Hypothalamus (tissue), 51 donors: ENCODE measurements at places on chromosomes 3 and 15.

DNA sequence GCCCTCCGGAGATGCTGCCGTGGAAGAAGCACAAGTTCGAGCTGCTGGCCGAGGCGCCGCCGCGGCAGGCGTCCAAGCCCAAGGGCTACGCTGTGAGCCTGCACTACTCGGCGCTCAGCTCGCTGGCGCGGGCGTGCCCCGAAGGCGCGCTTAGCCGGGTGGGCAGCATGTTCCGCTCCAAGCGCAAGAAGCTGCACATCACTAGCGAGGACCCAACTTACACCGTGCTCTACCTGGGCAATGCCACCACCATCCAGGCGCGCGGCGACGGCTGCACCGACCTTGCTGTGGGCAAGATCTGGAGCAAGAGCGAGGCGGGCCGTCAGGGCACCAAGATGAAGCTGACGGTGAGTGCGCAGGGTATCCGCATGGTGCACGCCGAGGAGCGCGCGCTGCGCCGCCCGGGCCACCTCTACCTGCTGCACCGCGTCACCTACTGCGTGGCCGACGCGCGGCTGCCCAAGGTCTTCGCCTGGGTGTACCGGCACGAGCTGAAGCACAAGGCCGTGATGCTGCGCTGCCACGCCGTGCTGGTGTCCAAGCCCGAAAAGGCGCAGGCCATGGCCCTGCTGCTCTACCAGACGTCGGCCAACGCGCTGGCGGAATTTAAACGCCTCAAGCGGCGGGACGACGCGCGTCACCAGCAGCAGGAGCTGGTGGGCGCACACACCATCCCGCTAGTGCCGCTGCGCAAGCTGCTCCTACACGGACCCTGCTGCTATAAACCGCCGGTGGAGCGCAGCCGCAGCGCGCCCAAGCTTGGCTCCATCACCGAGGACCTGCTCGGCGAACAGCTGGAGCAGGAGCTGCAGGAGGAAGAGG lies 1.3 kb downstream of the FAM43A start:
- peak; percentile 38 for DNase-seq

DNA sequence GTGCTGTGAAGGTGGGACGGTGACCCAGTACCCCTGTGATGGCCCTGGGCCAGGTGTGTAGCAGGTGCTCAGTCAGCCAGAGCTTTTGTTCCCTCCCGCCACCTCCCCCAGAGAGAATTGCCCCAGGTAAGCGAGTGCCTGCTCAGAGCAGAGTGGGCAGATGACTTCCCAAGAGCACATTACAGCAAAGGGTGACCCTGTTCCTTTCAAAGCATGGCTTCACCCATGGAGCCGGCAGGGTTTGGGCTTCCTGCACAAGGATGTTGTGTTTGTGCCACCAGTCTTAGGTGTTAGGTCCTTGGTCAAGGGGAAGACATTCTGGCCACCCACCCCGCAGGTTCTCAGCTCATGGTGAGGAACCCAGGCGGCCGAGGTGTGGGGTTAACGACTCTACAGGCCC lies 30.7 kb downstream of the SLC6A6 start:
- no peak for DNase-seq

DNA sequence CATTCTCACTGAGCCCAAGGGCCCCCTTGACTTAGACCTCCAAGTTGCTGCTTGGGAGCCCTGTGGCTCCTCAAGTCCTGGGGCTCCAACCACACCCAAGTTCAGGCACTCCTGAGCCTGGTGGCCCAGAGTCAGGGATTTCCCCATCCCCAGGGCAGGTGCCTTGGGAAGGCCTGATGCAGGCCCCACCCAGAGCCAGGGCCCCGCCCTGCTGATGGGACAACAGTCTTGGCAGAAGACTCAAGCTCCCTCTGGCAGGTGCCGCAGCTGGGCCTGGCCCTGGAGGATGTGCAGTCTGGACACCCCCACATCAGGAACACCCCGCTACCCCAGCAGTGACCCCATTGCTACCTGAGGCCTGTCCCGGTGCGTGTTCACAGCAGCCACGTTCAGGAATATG lies 17.7 kb upstream of the SHISA5 start:
- DNase-seq, result no peak

DNA sequence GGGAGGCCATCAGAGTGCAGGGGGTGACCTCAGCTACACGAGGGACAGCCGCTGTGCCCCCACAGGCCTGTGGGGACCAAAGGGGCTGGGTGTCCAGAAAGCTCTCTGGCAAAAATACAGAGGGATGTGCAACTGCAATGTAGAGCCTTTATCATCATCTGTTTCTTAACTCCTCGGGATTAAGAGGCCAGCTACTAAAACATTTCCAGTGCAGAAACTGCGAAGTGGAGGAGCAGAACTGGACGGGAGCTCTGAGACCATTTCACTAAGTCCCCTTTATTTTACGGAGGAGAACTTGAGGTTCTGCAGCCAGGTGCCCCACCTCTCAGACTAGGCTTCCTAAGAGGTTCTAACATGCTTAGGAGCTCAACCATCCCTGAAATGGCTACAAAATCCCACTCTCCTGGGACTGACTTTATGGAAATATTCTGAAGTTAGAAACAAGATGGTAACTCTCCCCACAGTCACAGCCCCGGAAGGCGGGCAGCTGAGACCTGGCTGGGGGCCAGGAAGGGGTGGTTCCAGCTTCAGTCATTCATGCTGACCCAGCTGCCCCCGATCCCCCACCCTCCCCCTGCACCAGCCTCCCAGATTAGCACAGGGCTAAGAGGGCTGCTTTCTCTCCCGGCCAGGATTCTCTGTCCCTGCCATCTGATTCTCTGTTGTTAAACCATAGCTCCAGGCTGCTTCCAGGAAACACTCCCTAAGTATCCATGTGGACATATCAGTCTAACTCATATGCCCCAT lies 40.3 kb downstream of the UMPS start:
- peak; percentile 46 for DNase-seq

- no peak for DNase-seq
Observed at GRCh38 chr3:32349184-32349583, 42.5 kb upstream of the CMTM7 start.

DNA sequence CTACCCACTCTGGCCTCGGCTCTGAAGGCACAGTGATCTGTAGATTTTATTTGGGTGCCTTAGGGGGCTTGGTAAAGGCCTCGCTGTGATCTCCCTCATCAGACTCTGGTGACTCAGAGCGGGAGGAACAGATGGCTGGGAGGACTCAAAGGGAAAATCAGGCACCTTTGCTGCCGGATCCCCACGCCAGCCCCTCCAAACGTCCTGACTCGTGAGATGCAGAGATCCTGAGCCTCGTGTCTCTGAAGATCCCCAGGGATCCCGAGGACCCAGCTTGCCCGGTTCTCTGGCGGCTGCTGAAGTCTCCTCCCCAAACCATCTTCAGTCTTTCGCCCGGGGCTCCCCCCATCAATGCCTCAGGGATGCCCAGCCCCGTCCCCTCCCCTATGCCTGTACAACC lies 32.8 kb downstream of the MUC20 start:
- no peak for DNase-seq

DNA sequence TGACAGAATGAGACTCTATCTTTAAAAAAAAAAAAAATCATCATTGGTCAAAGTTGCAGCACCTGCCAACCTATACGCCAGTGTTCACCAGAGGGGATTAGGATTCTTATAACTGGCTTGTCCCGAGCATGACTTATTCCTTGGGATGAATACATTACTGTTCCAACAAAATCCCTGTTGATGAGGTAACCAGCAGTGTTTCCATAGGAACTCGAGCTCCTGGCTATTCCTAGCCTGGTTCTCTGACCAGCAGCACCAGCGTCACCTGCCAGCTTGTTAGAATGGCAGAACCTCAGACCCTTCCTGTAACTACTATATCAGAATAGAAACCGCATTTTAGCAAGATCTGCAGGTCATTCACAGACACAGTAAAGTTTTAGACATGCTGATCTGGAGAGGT lies 364.4 kb downstream of the PTPRG start:
- DNase-seq, result no peak

DNA sequence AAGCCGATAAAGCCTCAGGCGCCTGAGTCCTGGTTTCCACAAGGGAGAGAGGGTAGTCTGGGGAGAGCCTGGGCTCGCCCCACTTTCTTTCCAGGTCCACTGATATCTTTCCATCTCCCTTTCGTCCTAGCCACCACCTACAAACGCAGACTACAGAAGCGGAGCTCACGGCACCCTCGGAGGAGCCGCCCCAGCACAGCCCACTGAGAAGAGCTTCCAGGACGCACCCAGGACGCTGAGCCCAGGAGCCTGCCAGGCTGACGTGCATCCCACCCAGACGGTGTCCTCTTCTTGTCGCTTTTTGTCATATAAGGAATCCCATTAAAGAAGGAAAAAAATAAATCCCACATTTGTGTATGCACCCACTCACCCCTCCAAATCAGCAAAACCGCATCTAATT lies 21.1 kb downstream of the HAPLN3 start:
- no peak for DNase-seq

- no peak for DNase-seq
Observed at GRCh38 chr15:82146990-82147461, 101.2 kb upstream of the MEX3B start.

DNA sequence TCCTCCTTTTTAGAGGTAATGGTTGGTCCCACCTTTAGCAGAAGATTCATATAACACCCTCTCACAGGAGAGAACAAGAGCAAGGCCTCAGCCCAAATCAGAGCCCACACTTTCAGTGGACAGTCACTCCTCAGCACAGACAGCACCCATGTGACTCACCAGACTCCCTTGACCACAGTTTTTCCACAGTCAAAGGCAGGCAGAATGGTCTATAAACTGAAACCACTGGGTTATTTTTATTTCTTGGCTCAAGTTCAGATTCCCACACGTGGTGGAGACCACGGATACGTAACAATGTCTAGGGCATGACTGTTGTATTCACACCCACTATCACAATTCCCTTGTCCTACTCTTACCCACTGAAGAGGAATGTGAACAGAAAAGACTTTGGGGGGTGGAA lies 237.8 kb upstream of the UBE2E1 start:
- no peak for DNase-seq

- DNase-seq, result peak; percentile 13
Observed at GRCh38 chr3:10164546-10165393, at the start of gene IRAK2. Gene IRAK2, plus strand, starts transcription at chr3:10164919. Its CDS starts 36 bp downstream, at chr3:10164955.

GRCh38 chr3:169297214-169297613 lies 366.3 kb downstream of the MECOM start:
- DNase-seq, result no peak

DNA sequence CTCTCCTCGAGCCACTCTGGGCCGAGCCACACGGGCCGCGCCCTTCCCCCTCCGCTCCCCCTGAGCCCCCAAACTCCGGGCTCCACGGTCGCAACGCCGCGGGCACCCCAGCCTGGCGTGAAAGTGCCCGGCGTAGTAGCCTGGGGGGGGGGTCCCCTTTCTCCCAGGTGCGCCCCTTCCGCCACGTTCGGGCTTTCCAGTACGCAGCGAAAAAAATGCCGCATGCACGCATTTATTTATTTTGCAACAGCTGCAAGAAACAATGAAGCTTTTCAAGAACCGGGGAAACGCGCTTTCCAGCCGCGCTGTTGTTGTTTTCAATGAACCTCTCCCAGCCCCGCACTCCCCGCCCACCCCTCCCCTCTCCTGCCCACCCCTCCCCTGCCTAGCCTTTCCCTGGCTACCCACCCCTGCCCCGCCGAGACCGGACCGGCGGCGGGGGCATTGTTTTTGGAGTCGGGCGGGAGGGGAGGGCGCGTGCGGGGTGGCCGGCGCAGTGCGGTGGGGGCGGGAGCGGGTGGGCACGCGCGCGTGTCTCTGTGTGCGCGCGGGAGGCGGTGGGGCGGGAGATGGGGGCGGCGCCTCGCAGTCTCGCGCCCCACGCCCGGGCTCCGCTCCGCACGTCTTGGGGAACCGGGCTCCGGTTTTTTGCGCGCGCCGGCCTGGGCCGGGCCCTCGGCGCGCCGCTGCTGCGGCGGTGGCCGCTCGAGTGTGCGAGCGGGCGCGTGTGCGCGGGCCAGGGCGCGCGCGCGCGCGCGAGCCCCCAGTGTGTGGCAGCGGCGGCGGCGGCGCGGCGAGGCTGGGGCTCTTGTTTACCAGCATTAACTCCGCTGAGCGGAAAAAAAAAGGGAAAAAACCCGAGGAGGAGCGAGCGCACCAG lies at the start of gene IGF1R:
TSS of gene IGF1R (plus strand) at position 766 of the 880 bp plus-strand sequence. CDS start 1,043 bp downstream, outside the sequence.
- peak; percentile 89 for DNase-seq

- DNase-seq, result no peak
Observed at GRCh38 chr3:131421957-131422498, 40.5 kb downstream of the NUDT16 start.

DNA sequence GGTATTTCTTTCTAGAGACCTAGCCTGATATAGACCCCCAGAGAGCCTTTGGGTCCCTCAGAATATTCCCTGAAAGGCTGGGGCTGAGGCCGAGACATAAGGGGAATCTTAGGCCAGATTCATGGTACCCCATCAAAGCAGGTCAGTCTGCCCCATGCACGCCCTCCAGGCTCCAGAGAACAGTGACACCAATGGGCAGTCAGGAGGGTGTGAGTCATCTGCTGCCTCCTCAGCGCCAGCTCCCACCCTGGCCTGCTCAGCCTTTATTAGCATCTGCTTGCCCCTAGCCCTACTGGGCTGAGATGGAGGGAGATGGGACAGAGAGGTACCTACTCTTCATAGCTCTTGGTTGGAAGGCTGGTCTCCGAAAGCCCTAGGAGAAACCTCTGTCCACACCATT lies 14.3 kb upstream of the CAMKV start:
- no peak for DNase-seq

- no peak for DNase-seq
Observed at GRCh38 chr15:101535170-101535902, 45.8 kb upstream of the PCSK6 start.

GRCh38 chr3:177538048-177538749 lies 340.9 kb upstream of the TBL1XR1 start:
- no peak for DNase-seq

DNA sequence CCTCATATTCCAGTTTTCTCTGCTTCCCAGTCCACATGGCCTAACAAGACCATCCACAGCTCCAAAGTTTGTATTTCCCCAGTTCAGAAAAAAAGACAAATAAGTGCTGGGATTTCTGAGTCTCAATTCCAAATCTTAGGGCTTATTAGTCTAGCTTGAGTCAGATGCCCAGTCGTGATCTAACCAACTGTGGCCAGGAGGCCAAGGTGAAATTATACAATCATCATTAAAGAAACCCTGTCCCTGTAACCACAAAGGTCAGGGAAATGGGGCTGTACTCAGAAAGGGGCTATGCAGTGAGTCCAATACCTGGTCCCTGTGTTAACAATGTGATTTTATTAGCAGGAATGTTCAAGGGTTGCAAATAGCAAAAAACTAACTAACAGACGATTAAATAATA lies 40.5 kb upstream of the MITF start:
- DNase-seq, result no peak

DNA sequence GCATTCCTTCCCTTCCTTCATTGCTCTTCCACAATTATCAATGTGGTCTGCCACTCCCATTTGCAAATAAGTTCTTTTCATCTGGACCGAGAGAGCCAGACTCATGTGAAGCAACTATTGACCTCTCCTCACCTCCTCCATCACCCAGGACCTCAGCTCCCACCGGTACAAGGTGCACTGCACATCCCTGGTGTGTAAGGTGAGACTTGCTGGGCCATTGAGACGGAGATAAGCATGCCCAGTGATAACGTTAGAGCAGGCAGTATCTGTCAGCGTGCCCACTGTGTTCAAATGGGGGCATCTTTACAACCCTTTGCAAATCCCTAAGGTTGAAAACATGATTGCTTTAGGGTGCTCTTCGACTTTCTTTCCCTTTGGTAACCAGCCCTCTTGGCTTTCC lies 154.8 kb downstream of the ADAMTS17 start:
- no peak for DNase-seq

- no peak for DNase-seq
Observed at GRCh38 chr3:22729981-22730380, 473.1 kb upstream of the UBE2E2 start.

GRCh38 chr3:126616931-126617330 lies 38.0 kb downstream of the TXNRD3 start:
- DNase-seq, result no peak
